Upper lobe of right lung (tissue), 1 donor: ENCODE measurements at places on chromosomes 11 and 22. TPM values are rescaled to one million over a fixed set of nuclear protein-coding genes. Genes with fewer than 3 reads are reported as not detected.

DNA sequence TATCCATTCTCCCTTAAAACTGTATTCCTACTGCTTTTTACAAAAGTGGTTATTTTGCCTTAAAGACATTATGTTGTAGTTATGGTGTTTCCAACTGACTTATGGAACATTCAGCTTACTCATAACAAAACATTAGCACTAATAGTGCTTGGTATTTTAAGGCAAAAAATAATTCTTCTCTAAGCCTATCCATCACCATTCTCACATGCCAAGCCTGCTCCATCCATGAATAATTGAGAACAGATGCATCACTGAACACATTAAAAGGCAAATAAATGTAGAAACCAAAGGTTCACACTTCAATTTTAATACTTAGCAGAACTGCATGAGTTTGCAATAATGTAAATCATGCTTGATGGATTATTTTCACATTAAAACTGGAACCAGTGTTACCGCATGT, 42.3 kb upstream of the DDI1 start:
- H3K27me3 ChIP-seq: no peaks in the 10 kb centered on the region
- H3K4me1 ChIP-seq: no peaks in the 10 kb centered on the region
- no peak overlapping the region for H3K4me3 ChIP-seq
- no peak for DNase-seq

- peaks cover 6% of the 10 kb centered on the region for H3K27me3 ChIP-seq
- no peaks in the 10 kb centered on the region for H3K36me3 ChIP-seq
- H3K27ac ChIP-seq: no peak overlapping the region
- no peak for DNase-seq
- no peaks in the 10 kb centered on the region for H3K4me1 ChIP-seq
Measured at GRCh38 chr22:44634426-44635321, 67.3 kb upstream of the PRR5 start.

DNA sequence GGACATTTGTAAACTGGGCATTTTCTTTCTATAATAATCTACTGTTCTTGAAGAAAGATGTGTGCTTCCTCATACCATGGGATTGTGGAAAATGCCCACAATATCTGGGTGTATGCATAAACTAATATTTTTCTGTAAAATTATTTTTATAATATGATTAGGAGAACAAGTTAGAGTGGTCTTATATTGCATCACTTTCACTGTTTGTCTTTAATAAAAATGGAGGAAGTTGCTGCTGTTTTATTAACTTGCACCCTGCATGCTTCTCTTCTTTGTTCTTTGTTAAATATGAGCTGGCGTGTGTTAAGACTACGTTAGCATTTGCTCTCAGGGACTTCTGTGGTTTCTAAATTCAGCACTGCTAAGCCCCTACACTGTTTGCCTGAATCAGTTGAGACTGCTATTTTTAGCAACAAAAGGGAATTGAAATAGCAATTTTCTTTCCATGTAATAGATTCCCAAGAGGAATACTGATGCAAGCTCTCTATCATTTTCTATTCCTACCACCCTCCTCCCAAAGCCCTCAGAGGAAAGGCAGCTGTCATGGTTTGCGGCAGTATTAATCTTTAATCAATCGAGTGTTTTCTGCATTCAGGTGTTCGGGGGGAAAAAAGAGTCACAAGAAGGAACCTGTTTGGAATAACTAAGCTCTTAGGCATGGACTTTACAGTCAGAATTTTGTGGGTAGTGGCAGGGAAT, 56.1 kb downstream of the HSD17B12 start:
- peaks cover 6% of the 10 kb centered on the region for H3K36me3 ChIP-seq
- no peak for DNase-seq
- no peak overlapping the region for H3K27ac ChIP-seq

- no peak overlapping the region for H3K4me3 ChIP-seq
- H3K27me3 ChIP-seq: no peaks in the 10 kb centered on the region
- no peak overlapping the region for H3K27ac ChIP-seq
- no peak for DNase-seq
Measured at GRCh38 chr11:76501526-76502202, 56.8 kb downstream of the EMSY start.

CSRP3 gene
- total RNA-seq: not detected

- H3K27ac ChIP-seq: peak overlapping the region; percentile 60
- H3K4me3 ChIP-seq: no peak overlapping the region
- peaks cover 19% of the 10 kb centered on the region for H3K4me1 ChIP-seq
- no peaks in the 10 kb centered on the region for H3K27me3 ChIP-seq
- DNase-seq: no peak
- H3K36me3 ChIP-seq: no peaks in the 10 kb centered on the region
Measured at GRCh38 chr11:130674686-130675308, 226.4 kb downstream of the ADAMTS15 start.

LARGE2 gene
- 6.0 TPM for total RNA-seq

GRCh38 chr11:78748918-78749690, 174.4 kb upstream of the NARS2 start:
- no peak for DNase-seq
- H3K4me3 ChIP-seq: no peak overlapping the region
- no peaks in the 10 kb centered on the region for H3K36me3 ChIP-seq

CLCF1 gene
- total RNA-seq: 4.0 TPM

GRCh38 chr22:49052560-49052959, 775.1 kb downstream of the BRD1 start:
- H3K27me3 ChIP-seq: no peaks in the 10 kb centered on the region
- H3K4me3 ChIP-seq: peak overlapping the region; percentile 21
- no peak overlapping the region for H3K27ac ChIP-seq
- H3K36me3 ChIP-seq: no peaks in the 10 kb centered on the region
- DNase-seq: no peak

DNA sequence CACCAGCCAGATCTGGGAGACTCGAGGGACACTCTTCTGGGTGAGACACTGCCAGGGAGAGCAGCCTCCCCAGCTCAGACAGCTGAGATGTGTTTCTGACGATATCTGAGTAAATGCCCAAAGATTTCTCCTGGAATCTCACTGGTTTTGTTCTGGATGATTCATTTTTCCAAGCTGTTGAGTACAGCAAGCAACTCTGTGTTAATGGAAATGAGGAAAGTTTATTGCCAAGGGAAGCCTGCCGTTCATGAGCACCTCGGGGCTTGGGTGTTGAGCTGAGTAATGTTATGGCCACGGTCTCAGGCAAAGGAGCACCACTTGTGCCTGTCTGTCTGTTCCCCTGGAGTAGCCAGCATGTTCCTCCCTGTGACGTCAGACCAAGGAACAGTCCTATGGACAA, 1132.4 kb downstream of the BRD1 start:
- no peaks in the 10 kb centered on the region for H3K4me1 ChIP-seq
- H3K36me3 ChIP-seq: no peaks in the 10 kb centered on the region
- H3K4me3 ChIP-seq: no peak overlapping the region
- H3K27ac ChIP-seq: no peak overlapping the region
- no peaks in the 10 kb centered on the region for H3K27me3 ChIP-seq
- DNase-seq: no peak

DNA sequence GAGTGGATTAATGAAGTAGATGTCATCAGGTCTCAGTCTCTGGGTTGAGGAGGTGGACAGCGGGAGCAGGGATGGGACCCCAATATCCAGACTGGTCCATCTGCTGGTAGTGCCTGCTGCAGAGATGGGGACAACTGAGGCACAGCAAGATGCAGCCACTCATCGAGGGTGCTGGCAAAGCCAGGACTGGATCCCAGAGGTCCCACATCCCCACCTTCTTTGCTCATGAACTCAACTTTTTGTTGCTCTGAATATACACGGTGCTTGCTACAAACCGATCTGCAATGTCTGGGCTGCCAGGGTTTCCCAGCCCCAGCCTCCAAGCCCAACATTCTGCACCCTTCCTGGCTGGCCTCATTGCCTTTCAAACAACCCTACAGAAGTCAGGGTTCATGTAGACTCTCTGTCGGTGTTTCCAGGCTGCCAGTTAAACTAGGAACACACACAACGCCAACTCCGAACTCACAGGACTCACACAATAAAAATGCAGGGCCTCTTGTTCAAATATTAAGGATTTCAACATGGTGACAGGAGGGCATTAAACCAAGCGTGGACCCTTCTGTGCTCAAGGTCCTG, 168.2 kb downstream of the MN1 start:
- H3K4me1 ChIP-seq: no peaks in the 10 kb centered on the region
- peaks cover 6% of the 10 kb centered on the region for H3K27me3 ChIP-seq
- DNase-seq: no peak
- no peak overlapping the region for H3K27ac ChIP-seq
- no peak overlapping the region for H3K4me3 ChIP-seq
- H3K36me3 ChIP-seq: no peaks in the 10 kb centered on the region

LRRC74B gene
- total RNA-seq: not detected

DNA sequence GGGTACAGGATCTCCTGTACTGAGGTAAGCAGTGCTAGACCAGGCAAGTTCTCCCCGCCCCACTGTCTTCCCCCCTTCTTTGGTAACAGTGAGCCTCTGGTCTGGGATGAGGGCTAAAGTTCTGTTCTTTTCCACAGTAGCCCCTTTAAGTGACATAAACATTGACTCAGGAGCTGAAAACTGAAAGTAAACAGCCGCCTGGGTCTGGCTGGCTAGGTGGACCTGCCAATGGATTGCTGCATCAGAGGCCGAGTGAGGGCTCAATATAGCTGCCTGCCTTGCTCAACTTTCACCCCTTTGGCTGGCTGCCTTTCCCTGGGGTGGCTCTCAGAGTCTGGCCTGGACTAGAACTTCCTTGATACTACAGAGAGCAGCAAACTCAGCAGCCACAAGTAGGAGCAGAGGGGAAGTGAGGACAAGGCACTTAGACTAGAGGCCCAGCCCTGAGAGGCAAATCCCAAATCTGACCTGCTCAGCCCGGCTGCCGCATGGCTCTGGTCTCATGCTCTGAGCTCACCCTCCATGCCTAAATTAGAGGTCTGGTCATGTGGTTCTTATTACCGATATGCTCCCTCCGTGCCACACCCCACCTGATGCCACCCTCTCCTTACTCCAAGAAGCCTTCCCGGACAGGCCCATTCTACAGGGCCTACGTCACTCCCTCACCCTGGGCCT, 9.6 kb upstream of the UCP3 start:
- DNase-seq: peak; percentile 95
- H3K36me3 ChIP-seq: no peaks in the 10 kb centered on the region
- no peaks in the 10 kb centered on the region for H3K27me3 ChIP-seq
- H3K27ac ChIP-seq: peak overlapping the region; percentile 87
- H3K4me3 ChIP-seq: no peak overlapping the region

HTR3A gene
- not detected for total RNA-seq
